Cortex of kidney (tissue), 1 donor: ENCODE measurements at places on chromosomes 5 and 9.

GRCh38 chr9:107491081-107492053 lies 1.8 kb upstream of the KLF4 start:
- no peak for DNase-seq

- no peak for DNase-seq
Measured at GRCh38 chr9:95670122-95670521, 153.4 kb upstream of the PTCH1 start.

GRCh38 chr5:1750469-1750868 lies 49.2 kb downstream of the MRPL36 start:
- DNase-seq, result no peak

- DNase-seq, result no peak
Measured at GRCh38 chr5:37615184-37615583, 224.7 kb downstream of the GDNF start.

DNA sequence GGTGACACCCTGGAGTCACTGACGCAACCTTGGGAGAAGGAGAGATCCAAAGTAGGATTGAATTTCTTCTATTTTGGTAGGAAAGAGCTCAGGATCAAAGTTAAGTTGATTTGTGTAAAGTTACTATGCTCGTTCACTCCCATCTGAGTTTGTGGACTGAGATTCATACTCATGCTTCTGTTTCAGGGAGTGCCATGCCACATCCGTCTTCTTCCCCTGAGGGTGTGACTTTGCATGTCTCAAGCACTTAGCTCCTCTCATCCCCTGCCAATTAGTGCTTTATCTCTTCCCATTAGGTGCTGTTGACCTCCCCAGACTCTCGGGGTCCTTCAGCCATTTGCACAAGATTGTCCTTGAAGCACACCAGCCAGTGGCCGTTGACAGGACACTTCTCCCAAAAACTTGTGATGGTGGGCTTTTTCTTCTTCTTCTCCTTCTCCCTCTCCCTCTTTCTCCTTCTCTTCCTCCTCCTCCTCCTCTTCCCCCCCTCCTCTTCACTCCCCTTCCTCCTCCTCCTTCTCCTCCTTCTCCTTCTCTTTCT lies 232.2 kb upstream of the KLF4 start:
- DNase-seq, result no peak

DNA sequence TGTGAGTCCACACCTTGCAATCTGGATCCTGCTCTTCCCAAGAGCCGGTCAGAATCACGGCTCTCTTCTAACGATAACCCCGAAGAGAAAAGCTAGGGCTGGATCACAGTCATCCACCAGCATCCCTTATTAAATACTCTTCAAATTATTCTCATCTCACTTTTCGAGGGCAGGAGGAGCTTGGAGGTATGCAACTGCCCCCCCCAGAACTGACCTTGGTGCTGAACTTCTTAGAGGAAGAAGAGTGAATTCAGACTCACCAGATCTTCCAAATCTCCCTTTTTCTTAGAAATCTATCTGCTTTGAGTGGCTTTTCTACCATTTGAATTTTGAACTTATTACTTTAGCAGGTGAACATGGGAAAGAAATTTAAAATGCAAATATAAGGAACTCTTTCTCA lies 75.7 kb downstream of the MED10 start:
- DNase-seq, result no peak

DNA sequence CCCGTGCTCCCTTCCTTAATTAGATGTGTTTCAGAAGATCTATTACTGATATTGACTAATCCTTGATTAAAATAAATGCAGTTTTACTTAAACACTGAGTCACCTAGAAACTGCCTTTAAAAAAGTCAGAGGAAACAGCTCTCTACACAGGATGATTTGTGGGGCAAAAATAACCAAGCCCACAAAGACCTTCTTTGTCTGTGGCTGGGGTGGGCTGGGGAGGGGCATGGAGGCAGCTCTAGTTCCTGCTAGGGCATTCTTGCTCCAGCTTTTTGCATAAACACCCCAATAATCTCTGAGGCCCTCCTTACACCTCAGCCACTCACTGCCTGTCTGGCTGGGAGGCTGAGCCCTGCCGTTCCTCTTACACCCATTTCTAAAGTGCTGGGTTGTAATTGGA lies 227.6 kb upstream of the DAP start:
- no peak for DNase-seq
